Daoy (cell line): ENCODE measurements at places on chromosomes 7 and 10.
A peak's percentile ranks its signal among the peaks of the same experiment; 100 is the strongest.

- no peak for DNase-seq
Measured at GRCh38 chr10:29798921-29799690, 164.3 kb upstream of the SVIL start.

- peak; percentile 49 for DNase-seq
Measured at GRCh38 chr10:79905322-79906314, 43.3 kb downstream of the SFTPD start.

GRCh38 chr10:122648599-122649428 is 50.8 kb downstream of the C10orf120 start:
- DNase-seq = peak; percentile 35

- no peak for DNase-seq
Measured at GRCh38 chr10:33303988-33304387, 30.5 kb downstream of the NRP1 start.

- DNase-seq = no peak
Measured at GRCh38 chr10:124105594-124105993, 12.2 kb upstream of the CHST15 start.

- DNase-seq = no peak
Measured at GRCh38 chr10:44773565-44773964, 137.6 kb upstream of the TMEM72 start.

- no peak for DNase-seq
Measured at GRCh38 chr10:132198381-132199181, 11.8 kb downstream of the DPYSL4 start.

DNA sequence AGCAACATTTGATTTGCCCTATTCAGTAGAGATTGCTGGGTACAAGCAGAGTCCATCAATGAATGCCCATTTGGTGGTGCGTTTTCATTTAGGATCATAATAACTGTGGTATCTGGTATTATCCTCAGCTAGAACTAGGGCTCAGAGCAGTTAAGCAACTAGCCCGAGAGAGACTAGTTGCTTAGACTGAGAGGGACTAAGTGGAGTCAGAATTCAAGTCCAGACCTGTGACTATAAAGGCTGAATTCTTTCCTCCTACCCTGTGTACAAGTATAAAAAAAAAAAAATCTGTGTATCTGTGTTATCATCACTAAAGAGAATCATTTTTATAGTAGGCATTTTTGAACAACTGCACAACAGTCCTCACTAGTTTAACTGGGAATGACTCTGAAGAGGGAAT is 45.3 kb upstream of the DKK1 start:
- no peak for DNase-seq

DNA sequence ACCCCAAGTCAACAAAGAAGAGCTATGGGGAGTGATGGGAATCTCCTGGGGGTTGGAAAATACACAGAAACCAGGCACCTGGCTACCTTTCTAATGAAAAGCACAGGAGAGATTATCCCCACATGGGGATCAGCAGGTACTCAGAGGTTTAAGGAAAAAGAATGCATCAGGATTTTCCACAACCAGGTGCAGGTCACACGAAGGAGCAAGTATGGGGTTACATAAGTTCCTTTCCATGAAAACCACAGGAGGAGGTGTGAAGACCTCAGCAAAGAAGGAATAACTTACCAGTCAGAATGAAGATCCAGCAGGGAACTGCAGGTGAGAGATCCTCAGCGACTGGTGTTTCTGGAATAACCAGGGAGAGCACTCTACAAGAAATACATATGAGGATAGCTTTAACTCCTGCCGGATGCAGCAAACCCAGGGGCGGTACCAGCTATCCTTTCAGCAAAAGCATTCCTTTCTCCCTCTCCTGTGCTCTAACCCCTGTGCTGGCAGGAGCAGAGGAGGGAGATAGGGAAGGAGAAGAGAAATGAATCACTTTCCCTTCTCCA is 116.7 kb upstream of the TMEM106B start:
- DNase-seq = no peak

- DNase-seq = no peak
Measured at GRCh38 chr7:50397320-50397970, 52.7 kb downstream of the FIGNL1 start.

- DNase-seq = peak; percentile 78
Measured at GRCh38 chr7:55130395-55131141, 111.8 kb downstream of the EGFR start.

GRCh38 chr10:5629303-5630111 is 36.9 kb downstream of the ASB13 start:
- DNase-seq = peak; percentile 73

- no peak for DNase-seq
Measured at GRCh38 chr7:140732416-140732815, 35.9 kb downstream of the NDUFB2 start.

DNA sequence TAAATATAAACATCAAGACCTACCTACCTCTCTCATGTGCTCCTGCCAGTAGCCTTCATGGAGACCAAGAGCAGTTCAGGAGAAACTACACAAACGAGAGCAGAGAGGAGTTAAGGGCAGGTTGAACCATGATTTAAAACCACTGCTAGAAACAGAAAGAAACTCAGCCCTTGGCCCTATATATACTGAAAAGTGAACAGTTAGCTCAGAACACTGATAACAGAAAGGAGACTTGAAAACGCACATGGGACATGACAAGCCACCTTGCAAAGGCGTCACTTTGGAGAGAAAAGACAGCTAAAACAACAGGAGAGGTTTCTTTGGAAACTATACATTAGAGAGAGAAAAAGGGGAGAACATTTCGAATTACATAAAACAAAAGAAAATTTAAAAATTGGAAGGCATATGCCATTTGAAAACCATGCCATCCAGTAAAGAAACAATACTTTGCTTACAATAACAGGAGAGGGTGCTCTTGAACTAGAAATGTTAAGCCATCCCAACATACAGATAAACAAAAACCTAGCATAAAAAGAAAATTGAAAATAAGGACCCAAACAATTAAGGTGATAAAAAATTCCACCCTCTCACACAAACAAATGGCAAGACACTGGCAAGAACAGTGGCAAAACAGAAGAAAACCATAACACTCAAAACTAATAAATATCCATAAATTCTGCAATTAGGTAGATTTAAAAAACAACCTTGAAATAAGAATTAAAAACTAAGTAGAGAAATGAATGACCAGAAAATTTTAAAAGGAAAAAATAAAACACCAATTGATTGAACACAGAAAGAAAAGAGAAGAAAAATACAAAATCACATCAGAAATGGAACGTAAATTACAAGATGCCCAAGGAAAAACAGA is 232.7 kb downstream of the IMMP2L start:
- no peak for DNase-seq

- peak; percentile 80 for DNase-seq
Measured at GRCh38 chr7:5177060-5177459, 13.0 kb upstream of the WIPI2 start.

DNA sequence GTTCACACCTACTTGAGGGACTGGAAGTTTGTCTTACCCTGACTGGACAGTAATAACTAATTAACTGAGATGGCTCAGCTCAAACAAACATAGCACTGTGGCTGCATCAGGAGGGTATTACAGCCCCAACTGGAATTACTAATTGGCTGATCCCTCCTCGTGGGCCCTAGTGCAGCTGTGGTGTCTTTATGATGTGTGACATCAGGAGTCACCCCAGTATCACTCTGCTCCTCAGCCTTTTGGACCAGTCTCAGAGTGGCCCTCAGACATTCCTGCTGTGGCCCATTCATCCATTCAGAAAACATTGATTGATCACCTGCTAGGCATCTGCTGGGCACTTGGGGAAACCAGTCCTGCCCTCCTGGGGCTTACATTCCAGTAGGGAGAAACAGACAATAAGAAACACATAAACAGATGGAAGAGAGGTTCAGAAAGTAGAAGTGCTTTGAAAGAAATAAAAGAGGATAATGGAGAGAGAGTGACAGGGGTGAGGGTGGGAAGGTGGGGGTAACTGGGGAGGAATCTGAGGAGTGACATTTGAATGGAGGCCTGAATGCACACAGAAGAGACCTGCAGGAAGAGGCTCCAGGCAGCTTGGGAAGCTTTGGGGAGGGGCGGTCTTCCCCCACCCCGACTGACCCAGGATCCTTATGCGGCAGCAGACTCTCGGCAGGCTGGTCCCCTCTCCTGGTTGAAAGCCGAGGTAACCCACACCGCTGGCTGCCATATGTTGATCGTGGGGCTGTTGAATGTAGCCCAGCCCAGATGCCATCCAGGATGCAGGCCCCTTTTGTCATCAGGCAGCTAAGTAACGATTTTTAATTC is 113.1 kb downstream of the C10orf105 start:
- DNase-seq = no peak
